Activated CD4-positive, CD25-positive, alpha-beta regulatory T cell (primary cell): ENCODE measurements at places on chromosomes 11 and 22.

GRCh38 chr11:65390996-65391395 lies 4.6 kb downstream of the FRMD8 start:
- no peak for DNase-seq

DNA sequence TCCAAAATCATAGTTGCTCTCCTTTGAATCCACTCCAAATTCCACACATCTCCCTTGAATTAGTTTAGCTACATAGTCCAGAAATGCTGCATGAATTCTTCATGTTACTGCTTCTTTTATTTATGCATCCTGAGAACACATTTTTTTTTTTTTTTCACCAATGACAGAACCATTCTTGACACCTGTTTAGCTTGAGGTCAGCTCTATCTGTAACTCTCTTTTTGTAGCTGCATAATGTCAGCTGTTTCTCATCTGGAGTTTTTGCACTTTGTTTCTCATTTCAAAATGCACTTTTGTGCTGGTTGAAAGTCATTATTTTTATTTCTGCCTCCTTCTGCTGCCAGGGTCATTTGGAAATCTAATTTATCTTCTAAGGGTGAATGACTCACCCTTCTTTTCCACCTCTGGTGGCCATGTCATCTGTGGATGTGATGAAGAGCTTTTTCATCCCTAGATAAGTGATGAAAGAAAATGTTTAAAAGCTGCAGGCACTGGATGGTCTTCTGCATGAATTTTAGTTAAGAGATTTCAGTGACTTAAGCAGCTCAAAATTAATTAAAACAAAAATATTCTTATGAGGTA lies 93.7 kb downstream of the JRKL start:
- no peak for DNase-seq

DNA sequence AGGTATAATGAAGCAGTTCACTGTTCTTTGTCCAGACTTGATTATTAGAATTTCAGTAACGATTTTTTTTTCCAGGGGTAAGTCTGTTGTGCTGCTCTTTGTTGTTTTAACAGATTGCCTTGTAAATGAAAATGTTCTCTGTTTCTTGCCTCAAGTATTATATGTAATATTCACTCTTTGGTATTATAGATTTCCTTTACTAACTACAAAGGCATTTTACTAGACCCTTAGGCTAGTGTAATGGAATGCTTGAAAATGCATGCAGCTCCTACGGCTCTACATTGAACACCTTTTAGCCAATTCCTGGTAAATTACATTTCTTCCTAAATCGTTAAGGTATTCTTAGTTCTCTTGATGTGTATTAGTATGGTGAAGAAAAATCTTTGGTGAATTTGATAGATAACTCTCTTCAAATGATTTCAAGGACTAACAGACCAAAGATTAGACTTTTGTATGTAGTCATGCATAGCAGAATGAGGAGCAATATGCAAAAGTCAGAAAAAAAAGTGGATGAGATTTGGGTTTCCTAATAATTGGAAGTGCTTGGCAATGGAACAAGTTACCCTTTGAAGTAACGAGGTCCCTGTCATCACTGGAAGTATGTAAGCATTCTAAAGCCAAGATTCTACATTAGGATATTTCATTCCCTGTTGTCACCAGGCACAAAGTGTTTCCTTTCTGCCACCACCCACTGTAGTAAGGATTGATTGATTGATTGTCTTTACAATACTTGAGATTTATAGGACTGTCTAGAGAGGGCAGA lies 113.1 kb downstream of the DBX1 start:
- DNase-seq: no peak

- DNase-seq: no peak
Observed at GRCh38 chr11:130370845-130371590, 56.3 kb upstream of the ZBTB44 start.
